NAMALWA (cell line): ENCODE measurements at places on chromosomes 1 and 21.

DNA sequence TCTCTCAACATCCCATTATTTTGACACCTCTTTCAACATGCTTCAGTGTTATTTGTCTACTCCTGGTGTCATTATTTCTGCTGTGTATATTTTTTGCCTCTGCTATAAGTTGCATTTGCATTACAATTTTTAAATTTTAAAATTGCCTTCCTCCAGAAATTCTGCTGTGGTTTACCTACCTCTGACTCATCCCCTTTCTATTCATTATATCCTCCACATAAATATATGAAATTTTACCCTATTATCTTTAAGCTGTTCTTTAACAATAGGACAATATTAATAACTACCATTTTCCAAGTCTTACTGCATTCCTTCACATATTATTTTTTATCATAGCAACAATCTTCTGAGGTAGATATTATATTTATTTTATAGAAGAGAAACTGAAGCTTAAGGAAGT, 178.1 kb upstream of the NRIP1 start:
- no peak for DNase-seq

GRCh38 chr1:29172415-29172939, 9.2 kb downstream of the SRSF4 start:
- DNase-seq = no peak

DNA sequence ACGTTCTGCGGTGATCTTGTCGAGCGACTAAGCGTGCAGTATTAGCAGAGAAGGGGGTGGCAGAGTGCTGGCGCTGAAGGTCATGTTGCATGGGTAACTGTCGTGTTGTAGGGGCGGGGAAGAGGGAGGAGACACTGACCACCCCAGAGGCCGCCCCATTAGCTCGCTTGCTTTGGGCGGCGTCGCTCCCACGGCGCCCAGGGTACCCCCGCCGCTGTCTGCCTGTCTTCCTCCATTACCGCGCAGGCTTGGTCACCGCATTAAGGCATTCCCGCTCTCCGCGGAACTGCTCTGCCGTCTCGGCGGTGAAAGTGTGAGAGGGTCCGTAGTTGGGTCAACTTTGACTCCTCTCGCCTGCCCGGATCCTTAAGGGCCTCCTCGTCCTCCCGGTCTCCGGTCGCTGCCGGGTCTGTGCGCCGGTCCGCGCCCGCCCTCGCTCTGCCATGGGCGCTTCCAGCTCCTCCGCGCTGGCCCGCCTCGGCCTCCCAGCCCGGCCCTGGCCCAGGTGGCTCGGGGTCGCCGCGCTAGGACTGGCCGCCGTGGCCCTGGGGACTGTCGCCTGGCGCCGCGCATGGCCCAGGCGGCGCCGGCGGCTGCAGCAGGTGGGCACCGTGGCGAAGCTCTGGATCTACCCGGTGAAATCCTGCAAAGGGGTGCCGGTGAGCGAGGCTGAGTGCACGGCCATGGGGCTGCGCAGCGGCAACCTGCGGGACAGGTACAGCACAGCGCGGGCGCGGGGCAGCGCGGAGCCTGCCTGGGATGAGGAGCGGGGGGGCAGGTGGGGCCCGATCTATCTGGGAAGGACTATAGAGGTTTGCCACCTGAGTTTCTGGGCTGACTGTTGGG, at the start of gene MTARC2:
TSS of gene MTARC2 (plus strand) at position 234 of the 846 bp plus-strand sequence. CDS start at position 444, 210 bp downstream.
- no peak for DNase-seq

DNA sequence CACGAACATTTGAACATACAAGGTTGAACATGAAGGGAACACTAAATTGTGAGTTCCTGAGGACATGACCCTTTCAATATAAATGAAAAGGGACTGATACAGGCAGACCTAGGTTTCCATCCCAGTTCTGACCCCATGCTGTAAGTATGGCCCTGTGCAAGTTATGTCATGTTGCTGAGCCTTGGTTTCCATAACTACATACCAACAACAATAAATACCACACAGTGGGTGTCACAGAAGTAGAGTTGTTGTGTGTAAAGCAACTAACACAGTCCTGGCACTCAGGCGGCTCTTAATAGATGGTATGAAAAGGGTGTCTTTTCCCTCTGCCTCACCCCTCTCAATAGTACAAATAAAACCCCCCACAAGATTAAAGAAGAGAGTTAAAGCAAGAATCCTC, 140.8 kb downstream of the LMX1A start:
- DNase-seq = no peak

- DNase-seq = no peak
These were observed 199.0 kb downstream of the USH2A start for GRCh38 chr1:216224233-216224632.

DNA sequence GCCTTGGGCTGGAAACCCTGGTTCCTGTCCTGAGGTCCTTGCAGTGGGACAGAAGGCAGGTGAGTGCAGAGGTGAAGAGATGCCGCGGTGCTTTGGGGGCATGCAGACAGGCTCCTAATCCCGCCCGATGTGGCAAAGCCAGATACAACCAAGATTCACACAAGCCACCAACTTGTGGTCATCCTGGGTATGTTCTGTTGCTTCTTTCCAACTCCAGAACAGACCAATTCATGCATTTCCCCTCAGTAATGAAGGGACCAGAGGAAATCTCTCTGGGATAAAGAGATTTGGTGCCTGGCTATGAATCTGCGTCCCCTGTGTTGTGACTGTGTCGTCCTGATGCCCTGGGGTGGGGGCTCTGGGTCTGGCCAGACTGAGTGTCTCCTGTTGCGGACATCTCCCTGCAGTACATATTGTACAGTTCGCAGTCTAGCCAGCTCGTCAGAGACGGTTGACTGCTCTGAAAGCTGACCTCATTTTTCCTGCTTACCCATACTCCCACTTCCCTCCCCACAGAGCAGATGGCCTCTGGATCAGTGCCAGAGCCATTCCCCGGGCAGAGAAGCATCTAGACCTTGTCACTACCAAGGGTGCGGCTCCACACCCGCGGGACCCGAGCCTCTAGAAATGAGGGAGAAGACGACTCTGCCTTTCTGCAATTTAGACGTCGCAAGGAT, 216.3 kb downstream of the KIF26B start:
- no peak for DNase-seq

- no peak for DNase-seq
These were observed 38.6 kb upstream of the POFUT2 start for GRCh38 chr21:45326169-45326851.

DNA sequence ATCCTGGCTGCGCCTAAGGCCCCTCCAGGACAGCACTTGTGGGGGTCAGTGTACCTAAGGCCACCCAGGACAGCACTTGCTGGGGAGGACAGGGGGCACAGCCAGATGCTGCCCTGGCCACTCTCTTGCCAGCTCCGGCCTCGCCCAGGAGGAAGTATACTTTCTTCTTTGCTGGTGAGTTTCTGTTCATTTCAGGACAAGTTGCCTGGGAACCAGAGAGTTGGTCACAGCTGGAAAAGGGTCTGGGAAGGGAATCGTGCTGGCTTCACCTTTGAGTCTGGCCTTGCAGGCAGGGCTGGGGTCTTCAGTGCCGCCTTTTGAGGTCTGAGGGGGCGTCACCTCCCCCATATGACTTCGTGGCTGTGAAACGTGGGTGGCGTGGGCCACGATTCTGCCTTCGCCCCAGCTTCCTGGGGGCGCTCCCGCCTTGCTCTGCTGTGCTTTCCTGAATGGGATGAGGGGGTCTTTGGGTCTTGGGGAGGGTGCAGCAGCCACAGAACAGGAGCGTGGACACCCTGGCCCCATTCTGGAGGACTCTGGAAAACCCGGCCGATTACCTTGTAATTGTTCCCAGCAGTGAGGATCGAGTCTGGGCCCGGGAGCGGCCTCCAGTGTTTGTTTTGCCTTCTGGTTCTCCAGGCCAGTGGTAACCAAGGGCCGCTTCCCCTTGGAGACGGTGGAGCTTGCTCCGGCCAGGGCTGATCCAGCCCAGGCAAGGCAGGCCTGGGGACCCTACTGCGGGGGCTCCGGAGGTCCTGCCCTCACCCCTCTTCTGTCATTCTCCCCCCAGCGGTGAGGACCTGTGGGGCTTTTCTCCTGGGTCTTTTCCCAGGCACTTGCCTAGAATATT, 45.9 kb downstream of the SPSB1 start:
- DNase-seq = no peak

DNA sequence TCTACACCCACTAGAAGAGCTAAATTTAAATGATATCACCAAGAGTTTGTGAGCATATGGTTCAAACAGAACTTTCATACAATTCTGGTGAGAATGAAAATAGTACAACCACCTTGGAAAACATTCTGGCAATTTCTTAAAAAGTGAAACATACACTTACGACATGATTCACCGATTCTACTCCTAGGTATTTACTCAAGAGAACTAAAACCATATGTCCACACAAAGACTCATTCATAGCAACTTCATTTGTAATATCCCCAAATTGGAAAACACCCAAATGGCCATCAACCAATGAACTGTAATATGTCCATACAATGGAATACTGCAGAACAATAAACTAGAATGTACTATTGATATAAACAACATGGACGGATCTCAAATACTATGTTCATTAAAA, 51.2 kb upstream of the ADAM30 start:
- DNase-seq = no peak

DNA sequence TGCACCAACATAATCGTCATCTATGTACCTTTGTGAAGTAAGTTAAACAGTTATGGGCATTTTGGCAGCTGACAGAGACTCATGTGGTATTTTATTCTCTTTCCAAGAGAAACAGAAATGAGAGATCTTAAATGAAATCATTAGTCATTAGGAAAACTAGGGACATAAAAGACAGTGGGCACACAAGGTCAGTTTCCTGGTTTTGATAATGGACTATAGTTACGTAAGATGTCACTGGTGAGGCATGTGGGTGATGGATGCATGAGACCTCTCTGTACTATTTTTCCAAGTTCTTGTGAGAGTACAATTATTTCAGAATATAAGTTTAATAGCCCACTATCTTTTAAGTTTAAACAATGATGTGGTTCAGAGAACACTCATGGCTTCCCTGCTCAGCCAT, 216.9 kb downstream of the APP start:
- DNase-seq = no peak

DNA sequence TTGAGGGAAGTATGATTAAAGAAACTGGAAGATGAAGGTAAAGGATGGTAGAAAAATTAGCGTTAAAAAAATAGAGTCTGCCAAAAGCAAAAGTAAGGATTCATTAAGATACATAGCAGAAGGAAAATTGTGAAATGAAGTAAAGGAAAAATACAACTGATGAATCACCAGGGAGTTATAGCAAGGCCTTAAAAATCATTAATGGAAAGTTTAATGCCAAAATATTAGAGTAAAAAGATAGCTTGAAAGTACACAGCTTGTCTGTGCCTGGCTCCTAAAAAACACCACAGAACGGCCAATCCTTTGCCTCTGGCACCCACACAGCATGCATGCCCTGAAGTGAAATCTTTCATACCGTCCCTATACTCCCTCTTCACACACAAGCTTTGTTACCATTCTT, 66.9 kb upstream of the APOBEC4 start:
- no peak for DNase-seq

- DNase-seq = no peak
These were observed 48.2 kb upstream of the POU3F1 start for GRCh38 chr1:38094711-38095290.

DNA sequence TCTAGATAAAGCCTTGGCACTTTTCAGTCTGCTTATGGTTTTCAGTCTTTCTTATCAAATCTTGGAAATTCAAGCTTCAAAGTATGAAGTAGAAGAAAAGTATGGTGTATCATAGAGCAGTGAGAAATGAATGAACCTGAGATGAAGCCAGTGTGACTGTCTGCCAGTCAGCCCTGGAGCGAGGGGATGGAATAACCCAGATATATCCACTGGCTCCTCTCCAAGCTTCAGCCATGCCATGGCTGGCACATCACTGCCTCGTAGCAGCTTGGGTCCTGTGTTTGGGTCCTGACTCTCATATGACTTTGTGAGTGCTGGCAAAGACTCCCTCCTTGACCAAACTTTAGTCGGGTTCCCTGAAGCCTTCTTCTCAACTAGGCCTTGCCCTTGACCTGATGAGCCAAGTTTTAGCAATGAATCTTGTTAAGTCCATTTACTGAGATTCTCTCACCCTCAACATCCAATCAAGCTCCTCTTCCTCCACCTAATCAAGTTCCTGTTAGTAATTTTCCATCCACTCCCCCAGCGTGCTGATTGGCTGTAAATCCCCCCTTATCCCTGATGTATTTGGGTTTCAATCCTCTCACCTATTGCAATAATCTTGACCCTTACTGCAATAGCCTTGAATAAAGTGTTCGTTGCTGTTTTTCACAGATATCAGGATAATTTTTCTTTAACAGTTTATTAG, 62.5 kb upstream of the PRDX6 start:
- peak; percentile 19 for DNase-seq

DNA sequence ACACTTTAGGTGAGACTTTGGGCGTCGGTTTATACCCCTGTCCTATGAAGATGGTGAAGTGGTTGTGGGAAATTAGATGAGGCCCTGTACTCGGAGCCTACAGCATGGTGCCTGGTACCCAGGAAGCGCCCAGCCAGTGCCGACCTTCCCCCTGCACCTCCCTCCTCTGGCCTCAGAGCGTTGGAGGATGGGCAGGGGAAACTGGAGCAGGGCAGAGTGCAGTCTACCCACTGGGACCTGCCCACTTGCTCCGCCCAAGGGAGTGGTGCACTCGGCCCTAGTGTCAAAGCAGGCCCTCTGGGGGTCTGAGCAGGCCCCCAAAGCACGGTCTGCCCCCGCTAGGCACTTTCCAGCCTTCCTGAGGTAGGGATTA, 13.0 kb upstream of the TTC22 start:
- DNase-seq = no peak

DNA sequence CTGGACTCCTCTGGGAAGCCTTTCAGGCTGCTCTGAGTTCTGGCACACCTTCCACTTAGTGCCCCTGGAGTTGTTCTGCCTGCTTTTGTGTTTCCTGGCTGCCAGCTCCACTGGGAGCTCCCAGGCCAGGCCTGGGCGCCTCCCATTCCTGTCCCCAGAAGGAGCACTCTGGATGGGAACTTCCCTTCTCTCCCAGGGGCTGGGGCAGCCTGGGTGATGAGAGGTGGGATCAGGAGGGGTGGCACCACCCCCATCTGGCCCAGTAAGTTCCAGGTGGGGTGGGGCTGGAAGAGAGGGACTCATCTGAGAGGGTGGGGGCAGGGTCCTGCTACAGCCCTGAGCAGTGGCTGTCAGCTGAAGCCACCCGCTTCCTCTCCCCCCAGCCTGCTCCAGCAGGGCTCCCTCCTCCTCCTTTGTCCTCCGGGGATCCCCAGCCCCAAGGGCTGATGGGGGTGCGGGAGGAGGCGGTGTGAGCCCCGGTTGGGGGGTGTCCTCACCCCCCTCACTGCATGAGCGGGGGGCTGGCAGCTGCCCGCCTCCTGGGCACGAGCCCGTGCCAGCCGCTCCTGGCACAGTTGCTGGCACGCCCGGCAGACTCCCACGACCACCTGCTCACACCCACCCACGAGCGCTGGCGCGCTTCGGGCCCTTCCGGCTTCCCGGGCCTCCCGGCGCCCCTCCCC, 4.7 kb downstream of the FOXO6 start:
- peak; percentile 37 for DNase-seq
